Vagina (tissue), 2 donors: ENCODE measurements at places on chromosomes 5 and 9.
A peak's percentile ranks its signal among the peaks of the same experiment; 100 is the strongest.

DNA sequence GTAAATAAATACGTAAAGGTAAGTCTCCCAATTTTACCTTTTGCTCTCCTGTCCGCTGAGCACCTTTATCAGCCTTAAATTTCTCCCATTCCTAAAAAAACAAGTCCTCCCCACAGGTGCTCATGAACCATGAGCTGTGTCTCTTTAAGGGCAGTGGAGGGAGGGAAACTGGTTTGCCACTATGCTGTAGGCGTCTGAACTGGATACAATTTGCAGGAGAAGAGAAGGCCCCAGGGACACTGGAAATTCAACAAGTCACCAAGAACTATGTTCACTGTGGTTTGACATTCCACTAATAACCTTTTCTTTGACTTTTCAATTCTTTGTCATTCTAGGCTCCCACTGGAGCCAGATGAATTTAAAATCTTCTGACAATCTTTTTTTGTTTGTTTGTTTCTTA is 72.2 kb downstream of the LHFPL2 start:
- DNase-seq = no peak

GRCh38 chr9:36092509-36093215 is 43.9 kb upstream of the GLIPR2 start:
- DNase-seq = no peak

DNA sequence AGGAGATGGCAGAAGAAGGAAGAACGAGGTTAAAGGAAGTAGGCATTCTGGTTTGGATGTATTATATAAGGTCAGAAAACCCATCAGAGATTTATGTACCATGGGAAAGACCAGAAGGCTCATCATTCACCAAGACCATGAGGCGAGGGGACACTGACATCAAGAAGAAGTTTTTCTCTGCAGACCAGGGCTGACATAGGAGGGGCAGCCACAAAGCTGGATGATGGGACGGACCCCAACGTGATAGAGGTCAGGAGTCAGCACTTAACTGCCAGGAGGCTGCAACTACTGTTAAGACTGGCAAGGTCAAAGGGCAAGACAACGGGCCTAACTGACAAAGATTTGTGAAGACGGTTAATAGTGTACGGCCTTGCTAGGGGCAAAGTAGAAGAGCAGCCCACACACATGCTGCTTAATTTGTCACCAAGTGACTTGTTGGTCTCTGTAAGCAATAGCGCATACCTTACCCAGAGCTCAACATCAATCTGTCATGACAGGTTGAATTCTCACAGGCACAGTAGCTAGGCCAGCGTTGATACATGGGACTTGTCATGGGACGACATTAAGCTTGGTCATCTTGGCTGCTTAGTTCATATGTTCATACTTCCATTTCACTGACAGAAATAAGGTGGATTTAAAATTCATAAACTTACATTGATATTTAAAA is 579.7 kb upstream of the CDH10 start:
- DNase-seq = no peak

DNA sequence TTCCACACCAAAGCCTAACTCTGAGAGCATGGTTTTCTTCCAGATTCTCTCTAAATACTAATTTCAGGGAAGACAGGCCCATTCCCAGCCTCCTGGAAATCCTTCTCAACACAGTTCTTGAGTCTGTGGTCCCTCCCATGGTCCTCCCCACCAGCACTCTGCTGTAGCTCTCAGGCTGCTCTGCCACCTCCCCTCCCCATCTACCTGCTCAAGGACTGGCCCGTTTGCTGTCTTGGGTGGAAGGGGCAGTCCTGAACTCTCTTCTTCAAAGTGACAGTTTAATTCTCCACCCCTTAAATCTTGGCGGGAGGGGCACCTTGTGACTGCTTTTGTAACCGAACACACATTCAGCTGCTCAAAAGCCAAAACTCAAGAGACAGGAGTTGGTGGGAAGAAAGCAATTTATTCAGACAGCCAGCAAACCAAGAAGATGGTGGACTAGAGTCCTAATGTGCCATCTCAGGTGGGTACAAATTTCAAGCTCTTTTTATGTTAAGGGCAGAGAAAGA is 7.6 kb upstream of the LCN15 start:
- DNase-seq = no peak

- peak; percentile 84 for DNase-seq
Measured at GRCh38 chr5:116411101-116411571, 163.5 kb downstream of the SEMA6A start.

DNA sequence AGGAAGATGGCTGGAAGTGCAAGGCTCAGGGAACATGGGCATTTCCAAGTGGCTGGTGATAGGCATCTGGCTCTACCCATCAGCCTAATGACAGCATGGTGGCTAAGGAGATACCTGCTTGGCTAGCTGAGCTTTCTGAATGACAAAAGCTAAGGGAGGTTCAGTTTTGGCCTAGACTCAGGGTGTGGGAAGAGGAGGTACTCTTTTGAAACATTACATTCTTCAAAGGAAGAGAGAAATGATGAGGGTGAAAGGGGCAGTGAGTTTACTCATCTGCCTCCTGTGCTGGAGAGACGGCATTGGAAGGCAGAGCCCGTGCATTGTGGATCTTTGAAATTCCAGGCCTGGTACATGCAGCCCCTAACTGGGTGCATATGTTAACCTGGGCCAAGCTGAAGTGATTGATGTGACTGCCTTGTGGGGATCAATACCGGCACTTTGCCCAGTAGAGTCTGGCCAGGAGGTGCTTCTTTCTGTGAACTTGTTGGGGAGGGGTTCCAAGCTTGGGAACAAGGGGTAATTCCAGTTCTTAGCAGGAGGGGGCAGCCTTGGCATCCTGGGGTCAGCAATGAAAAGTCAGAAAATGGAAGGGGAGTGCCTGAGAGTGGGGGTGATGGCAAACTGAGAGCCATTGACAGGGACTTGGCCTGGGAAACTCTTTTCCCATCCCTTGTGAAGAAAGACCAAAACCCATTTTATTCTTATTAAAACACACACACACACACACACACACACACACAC is 108.6 kb downstream of the ACER2 start:
- no peak for DNase-seq
